ENCODE measurements at places on chromosomes 2 and 18.
A peak's percentile ranks its signal among the peaks of the same experiment; 100 is the strongest.

GRCh38 chr2:106159866-106160785 is 34.0 kb downstream of the UXS1 start:
- no peak for DNase-seq
- H3K27ac ChIP-seq: no peak overlapping the region
- no peaks in the 10 kb centered on the region for H3K27me3 ChIP-seq
- H3K36me3 ChIP-seq: peaks cover 5% of the 10 kb centered on the region

DNA sequence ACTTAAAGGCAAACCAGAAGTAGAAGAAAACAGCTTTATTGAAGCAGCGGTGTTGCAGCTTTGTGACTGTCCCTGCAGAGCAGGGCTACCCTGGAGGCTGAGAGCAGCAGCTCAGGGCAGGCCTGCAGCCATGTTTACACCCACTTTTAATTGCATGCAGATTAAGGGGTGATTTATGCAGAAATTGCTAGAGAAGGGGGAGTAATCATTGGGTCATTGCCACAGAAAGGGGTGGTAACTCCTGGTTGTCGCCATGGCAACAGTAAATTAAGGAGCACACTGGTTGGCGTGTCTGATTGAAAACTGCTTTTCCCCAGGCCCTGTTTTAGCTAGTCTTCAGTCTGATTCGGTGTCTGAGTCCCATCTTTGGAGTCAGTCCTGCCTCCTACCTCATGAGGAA is 195.4 kb upstream of the HDAC4 start:
- no peaks in the 10 kb centered on the region for H3K36me3 ChIP-seq
- DNase-seq: no peak
- H3K4me3 ChIP-seq: no peak overlapping the region
- no peaks in the 10 kb centered on the region for H3K27me3 ChIP-seq
- H3K27ac ChIP-seq: no peak overlapping the region

DNA sequence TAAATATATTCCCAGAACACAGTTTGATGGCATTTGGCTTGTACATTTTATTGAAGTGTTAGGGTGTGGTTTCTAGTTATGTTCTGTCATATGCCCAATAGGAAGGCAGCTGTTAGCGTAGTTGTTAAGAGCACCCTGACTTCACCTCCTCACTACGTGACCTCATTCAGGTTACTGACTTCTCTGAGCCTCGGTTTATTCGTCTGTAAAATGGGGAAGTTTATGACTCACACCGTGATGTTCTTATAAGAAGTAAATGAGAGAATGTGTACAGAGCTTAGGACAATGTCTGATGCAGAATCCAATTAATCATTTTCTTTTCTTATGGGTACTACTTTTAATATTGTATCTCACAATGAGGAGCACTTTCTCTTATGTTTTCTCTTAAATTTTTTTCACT is 226.0 kb downstream of the PTPRM start:
- H3K36me3 ChIP-seq: no peaks in the 10 kb centered on the region
- no peak overlapping the region for H3K27ac ChIP-seq
- DNase-seq: no peak
- H3K4me1 ChIP-seq: no peaks in the 10 kb centered on the region

- no peak overlapping the region for H3K4me3 ChIP-seq
- H3K27ac ChIP-seq: no peak overlapping the region
- no peaks in the 10 kb centered on the region for H3K36me3 ChIP-seq
- no peaks in the 10 kb centered on the region for H3K4me1 ChIP-seq
These were observed 52.2 kb downstream of the C1QL2 start for GRCh38 chr2:119106301-119106897.

DNA sequence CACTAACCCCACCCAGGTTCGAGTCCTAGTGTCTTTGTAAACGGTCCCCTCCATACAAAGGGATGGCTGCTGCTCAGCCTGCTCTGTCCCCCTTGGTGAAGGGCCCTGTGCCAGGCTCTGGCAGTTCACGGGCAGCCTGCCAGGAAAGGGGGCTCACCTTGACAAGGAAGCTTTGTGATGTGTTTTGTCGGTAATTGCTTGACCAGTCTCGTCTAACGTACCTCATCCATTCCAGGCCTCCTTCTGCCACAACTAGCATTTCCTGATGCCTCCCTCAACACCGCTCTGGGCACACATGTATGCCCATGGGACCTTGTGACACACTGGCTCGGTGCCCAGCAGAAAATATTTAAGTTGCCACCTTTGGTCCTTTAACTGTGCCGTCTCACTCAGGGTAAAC is 171.9 kb downstream of the KLHL29 start:
- DNase-seq: no peak
- no peak overlapping the region for H3K27ac ChIP-seq
- H3K4me1 ChIP-seq: no peaks in the 10 kb centered on the region
- H3K4me3 ChIP-seq: no peak overlapping the region
- H3K27me3 ChIP-seq: no peaks in the 10 kb centered on the region
- H3K36me3 ChIP-seq: no peaks in the 10 kb centered on the region

- H3K4me1 ChIP-seq: no peaks in the 10 kb centered on the region
- no peak overlapping the region for H3K4me3 ChIP-seq
- peak; percentile 36 for DNase-seq
- H3K27ac ChIP-seq: no peak overlapping the region
These were observed 17.2 kb upstream of the RPL31 start for GRCh38 chr2:100984892-100985307.

DNA sequence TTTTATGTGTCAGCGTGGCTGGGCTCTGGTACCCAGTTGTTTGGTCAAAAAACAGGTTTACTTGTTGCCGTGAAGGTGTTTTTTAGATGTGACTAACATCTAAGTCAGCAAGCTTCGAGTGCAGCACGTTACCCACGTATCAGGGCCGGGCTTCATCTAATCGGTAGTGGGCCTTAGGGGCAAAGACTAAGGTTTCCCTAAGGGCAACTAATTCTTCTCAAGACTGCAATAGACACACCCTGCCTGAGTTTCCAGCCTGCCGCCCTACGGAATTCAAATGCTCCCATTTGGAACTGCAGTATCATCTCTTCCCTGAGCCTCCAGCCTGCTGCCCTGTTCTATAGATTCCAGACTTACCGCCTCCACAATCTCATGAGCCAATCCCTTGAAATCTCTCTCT is 27.7 kb downstream of the FHL2 start:
- peaks cover 44% of the 10 kb centered on the region for H3K4me1 ChIP-seq
- peaks cover 82% of the 10 kb centered on the region for H3K36me3 ChIP-seq
- H3K27me3 ChIP-seq: no peaks in the 10 kb centered on the region
- no peak overlapping the region for H3K4me3 ChIP-seq

DNA sequence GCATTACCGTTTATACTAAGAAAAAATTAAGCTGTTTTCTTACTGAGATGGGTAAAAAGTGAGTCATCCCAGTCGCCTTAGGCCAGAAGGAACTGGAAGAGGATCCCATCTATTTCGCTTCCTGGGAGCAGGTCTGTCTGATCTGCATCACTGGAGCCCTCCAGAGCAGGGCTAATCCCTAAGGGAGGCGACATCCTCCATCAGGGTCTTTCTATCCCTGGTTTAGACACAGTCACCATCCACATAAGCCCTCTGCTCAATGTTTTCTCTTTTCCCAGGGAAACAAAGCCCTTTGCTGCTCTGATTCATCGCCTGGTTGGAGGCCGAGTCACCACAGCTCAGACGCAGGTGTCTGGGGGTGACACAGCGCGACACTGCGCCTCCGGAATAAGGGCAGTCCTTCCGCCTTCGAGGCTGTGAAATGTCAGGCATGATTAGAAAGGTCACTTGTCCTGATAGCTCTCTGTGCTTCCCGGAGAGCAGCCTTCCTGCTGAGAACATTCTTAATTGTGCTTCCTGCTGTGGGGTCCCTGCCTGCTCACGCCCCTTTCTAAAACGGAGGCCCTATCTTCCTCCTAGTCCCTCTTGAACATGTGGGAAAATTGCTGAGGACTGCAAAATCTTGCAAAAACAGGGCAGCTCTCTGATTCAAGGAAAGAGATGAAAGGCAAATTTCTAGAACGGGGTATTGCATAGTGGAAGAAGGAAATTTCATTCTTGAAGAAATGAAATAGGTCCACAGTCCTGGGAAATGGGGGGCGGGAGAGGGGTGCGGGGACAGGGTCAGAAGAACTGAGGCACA is 56.3 kb downstream of the MARCHF4 start:
- peak; percentile 72 for DNase-seq
- H3K27me3 ChIP-seq: no peaks in the 10 kb centered on the region
- peaks cover 27% of the 10 kb centered on the region for H3K4me1 ChIP-seq

All from astrocyte (in vitro differentiated cells and primary cell).